ENCODE measurements at places on chromosomes 5 and 9.

GRCh38 chr9:4116723-4117460 is 183.0 kb downstream of the GLIS3 start:
- no peak for DNase-seq

GRCh38 chr5:665956-666711 is 27.0 kb downstream of the TPPP start:
- DNase-seq: no peak

DNA sequence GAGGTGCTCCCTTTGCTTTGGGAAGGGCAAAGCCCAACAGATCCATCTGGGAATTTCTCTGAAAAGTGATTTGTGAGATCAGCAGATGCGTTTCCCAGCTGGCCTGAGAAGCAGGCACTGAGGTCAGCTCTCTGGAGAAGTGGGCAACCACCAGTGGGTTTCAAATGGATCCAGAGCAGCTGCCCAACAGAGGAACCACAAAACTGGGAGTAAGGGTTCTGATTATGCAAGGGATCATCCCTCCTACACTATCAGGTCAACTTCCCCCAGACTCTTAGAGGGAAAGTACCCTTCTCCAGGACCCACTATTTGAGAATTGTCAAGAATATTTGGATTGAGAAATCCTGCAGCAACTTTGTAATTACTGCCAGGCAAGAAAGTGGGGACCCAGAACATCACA is 21.7 kb downstream of the CCL28 start:
- DNase-seq: no peak

GRCh38 chr5:55633574-55634208 is 78.4 kb downstream of the SLC38A9 start:
- no peak for DNase-seq

DNA sequence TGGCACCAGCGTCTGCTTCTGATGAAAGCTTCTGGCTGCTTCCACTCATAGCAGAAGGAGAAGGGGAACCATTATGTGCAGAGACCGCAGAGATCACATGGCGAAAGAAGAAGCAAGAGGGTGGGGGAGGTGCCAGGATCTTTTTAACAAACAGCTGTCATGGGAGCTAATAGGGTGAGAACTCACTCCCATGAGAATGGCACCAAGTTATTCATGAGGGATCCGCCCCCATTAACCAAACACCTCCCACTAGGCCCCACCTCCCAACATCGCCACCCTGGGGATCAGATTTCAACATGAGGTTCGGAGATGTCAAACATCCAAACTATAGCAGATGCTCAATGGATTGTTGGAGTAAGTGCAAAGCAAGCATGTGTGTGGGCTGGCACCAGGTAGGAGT is 125.8 kb upstream of the SLIT3 start:
- DNase-seq: no peak

DNA sequence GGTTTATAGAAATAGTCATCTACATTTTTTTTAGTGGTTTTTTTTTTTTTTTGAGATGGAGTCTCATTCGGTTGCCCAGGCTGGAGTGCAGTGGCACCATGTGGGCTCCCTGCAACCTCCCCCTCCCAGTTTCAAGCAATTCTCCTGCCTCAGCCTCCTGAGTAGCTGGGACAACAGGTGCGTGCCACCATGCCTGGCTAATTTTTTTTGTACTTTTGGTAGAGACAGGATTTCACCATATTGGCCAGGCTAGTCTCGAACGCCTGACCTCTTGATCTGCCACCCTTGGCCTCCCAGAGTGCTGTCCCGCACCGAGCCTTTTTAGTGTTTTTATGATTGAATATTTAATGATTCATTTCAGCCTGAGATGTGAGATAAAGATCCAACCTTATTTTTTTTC is 27.3 kb downstream of the ANKRD33B start:
- DNase-seq: no peak

DNA sequence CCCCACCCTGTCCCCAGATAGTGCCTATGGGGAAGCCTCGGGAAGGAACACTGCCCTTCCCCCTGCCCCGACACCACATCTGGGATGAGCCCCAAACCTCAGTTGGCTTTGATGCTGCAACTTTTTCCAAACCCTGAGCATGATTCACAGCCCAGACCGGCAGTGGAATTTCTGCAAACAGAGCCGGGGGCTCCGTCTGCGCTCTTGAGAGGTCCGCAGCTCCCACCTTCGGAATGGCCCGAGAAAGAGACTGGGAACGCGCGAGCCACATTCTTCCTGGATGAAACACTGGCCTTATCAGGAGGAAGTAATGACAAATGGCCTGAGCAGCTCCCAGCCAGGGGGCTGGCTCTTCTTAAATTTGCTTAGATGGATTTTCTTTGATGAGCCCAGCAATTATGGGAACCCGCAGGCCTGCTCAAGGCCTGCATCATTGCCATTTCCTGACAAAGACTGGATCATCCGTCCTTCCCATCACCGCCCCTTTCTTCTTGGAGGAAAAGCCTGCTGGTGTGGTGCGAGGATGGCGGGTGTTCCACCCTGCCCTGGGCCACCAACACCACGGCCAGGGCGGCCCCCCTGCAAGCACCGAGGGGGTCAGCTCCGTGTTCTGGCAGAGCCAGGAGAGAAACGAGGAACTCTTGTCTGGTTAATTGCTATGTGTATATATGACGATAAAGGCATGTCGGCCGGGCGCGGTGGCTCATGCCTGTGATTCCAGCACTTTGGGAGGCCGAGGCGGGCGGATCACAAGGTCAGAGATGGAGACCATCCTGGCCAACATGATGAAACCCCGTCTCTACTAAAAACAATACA is 38.8 kb upstream of the COL5A1 start:
- DNase-seq: no peak

DNA sequence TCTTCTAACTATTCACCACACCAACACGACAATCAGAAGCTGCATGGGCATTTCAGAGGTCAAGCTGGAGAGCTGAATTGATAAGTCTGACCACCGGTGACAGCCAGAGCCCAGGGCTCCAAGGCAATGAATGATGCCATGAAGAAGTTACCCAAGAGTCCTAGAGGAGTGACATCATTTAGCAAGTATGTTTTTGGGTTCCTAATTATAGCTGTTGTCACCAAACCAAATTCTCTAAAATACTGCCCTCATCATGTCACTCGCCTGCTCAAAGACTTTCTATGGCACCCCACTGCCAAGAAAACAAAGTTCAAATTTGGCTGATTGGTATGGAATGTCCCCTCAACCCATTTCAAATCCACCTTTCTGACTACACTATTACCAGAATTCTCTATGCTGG is 235.1 kb downstream of the SPOCK1 start:
- no peak for DNase-seq

DNA sequence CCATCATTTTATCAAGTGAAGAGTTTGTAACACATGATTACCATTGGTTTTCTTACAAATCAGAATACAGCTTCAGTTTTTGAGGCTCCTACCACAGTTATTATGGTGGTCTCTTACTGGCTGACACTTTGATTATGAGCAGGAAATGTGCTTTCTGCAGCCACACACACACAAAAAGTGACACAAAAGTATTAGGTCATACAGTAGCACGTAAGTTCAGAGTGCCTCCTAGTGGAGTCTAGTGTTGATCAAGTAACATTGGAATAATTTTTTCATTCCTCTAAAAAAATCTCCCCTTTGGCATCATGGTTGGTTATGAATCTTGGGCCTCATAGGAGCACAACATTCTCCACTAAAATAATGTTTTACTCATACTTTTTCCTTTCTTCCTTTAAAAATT is 37.6 kb downstream of the PAM start:
- DNase-seq: no peak

GRCh38 chr5:152499814-152500535 is 94.9 kb upstream of the NMUR2 start:
- no peak for DNase-seq

- no peak for DNase-seq
Measured at GRCh38 chr5:138539791-138540190, 3.2 kb downstream of the ETF1 start.

GRCh38 chr5:32027717-32028458 is 146.2 kb downstream of the GOLPH3 start:
- DNase-seq: no peak

- no peak for DNase-seq
Measured at GRCh38 chr5:17714186-17714585, 79.9 kb downstream of the TAF11L14 start.

DNA sequence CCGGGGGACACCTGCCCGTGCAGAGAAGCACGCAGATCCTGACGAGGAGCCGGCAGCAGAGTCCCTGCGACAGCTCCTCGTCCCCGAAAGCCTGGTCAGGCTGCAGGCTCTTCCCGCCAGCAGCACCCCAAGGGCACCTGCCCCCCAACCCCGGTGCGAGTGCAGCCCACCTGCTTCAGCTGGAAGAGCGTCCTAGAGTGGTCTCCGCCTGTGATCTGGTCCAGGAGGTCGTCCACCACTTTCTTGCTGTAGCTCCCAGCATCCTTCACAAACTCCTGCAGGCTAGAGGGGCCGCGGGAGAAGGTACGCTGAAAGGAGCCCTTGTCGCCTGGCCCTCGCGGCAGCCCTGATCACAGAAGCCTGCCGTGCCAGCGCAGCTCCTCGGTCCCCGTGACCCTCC is 16.7 kb downstream of the BRD9 start:
- DNase-seq: no peak

DNA sequence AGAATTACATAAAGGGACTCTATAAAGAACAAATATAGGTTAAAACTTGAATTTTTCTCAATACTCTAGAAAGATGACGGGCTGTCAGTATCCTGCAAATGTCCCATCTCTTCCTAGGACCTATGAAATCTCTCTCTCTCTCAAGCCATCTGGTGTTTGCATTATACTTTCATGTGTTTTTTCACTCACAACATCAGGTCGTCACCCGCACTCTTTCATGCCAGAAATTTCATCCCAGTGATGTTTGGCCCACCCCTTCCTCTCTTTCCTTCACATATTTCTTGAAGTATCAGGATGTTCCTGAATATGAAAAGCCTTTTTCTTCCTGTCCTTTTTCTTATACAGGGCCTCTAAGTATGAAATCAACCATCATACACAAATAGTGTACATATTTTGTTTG is 63.3 kb upstream of the GAS1 start:
- no peak for DNase-seq

DNA sequence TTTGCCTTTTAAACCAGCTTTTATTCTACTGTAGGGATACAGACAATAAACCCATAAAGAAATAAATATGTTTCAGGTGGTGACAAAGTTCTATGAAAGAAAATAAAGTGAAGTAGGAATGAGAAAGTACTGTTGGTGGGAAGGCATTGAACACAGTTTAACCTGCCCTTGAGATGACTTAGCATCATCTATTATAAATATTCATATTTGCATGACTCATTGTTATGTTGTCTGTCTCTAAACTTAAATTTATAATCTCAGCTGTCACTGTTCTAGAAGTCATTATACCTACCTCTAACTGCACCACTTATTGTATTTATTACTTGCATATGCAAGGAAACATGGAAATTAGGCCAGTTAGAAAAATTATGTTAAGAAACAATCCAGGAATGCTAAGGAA is 202.2 kb downstream of the CHSY3 start:
- no peak for DNase-seq

GRCh38 chr5:159759791-159760290 is 156.4 kb upstream of the ADRA1B start:
- no peak for DNase-seq

- DNase-seq: no peak
Measured at GRCh38 chr9:136525207-136525606, 20.6 kb downstream of the NOTCH1 start.

DNA sequence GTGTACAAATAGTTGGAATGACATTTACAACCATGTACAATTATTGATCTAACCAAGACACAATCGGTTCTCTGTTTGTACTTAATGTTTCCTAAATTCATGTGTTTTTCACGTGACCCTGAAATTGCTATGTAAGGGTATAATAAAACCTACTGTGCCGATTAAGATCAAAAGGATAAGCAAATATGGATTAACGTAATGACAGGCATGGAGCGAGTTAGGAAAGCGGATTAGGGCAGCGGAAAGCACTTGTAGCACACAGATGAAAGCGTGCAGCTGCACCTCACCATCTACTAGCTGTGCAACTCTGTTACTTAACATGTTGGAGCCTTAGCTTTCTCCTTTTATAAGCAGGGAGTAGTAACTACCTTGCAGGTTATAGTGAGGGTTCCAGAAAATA is 38.3 kb upstream of the ZFYVE16 start:
- no peak for DNase-seq

DNA sequence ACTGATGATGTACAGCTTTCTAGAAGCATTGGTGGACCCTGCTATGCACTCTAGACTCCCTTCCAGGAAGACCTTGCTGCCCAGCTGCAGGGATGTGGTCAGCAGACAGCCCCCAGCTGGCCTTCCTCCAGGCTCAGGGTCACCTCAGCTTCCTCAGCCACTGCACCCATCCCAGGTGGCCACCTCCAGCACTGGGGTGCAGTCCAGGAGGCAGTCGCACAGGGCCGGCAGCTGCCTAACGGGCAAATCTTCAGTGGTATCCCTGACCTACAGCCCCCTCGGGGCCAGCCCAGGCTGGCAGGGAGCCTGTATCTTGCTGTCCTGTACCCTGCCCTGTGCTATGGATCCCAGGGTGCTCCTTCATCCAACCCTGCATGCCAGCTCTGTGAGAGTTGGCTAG is 81.8 kb downstream of the GADD45G start:
- DNase-seq: no peak

GRCh38 chr5:98605426-98605825 is 168.0 kb upstream of the RGMB start:
- no peak for DNase-seq

DNA sequence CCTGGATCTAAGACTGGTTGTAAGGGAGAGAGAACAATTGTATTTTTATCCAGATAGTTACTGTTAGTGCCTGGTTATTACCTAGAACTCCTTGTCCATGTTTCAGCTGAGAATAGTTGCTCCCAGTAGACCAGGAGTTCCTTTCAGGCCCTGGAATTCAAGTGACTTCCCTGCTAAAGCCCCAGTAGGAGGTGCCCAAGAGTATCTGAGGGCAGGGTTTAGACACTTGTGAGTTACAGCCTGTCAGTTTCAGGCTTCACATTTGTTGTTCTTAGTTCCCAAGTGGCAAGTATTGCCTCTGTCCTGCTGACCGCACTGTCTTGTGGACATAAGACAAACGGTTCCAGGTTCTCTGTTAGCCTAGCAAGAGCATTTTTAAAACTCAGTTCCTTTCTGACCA is 743.9 kb upstream of the SEMA6A start:
- no peak for DNase-seq

GRCh38 chr9:77977210-77977611 is 54.4 kb downstream of the GNAQ start:
- no peak for DNase-seq

GRCh38 chr9:134980516-134980915 is 62.8 kb upstream of the FCN1 start:
- DNase-seq: no peak

DNA sequence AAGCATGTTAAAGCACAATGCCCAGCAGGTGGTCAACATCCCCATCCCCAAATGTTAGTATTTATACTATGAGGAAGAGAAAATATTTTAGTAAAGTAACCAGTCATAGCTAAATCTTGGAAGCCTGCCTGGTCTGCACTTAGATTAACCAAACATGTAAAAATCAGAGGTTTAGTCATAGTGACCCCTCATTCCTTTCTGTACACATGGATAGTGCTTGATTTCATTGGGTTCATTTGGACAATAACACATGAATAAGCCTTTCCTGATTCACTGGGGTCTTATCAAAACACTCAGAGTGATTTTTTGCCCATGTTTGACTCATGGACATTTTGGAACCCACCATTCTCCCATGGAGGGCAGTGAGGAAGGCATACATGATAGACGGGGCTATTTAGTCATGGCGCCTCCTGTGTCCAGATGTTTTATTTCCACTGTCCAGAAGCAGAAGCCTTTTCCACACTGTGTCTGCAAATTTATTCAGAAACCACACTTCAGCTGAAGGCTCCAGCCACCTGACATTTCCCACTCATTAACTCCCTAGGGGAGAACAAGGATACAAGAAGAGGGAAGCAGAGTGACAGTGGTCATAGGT is 32.5 kb downstream of the OR1J1 start:
- DNase-seq: no peak

All from memory B cell (primary cell).